Type B pancreatic cell (in vitro differentiated cells): ENCODE measurements at places on chromosomes 16 and 17.

DNA sequence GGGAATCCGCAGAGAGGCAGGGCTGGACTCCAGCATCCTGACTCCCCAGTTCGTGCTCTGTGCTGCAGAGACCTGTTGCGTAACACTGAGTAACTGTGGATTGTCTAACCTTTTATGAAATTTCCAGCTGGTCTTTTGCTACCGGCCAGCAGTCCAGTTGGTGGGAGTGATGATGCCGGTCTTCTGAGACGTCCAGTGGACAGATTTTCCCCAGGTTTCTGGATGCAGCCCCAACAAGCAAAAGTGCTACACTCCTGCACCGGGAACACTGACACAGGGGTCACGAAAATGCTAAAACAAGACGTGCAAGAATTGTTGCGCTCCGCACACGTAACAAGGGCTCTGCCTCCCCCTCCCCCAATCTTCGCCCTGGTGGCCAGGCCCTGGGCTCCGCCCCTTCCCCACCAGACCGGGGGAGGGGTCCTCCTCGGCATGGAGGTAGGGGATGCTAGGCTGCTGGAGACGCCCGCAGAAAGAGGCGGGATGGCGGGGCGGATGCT lies 701 bp upstream of the MRC2 start:
- peak; percentile 79 for DNase-seq
- H3K27me3 ChIP-seq = peaks cover 31% of the 10 kb centered on the region
- H3K4me1 ChIP-seq = peaks cover 20% of the 10 kb centered on the region

- H3K36me3 ChIP-seq = peaks cover 4% of the 10 kb centered on the region
- peak overlapping the region; percentile 96 for H3K4me3 ChIP-seq
- peaks cover 9% of the 10 kb centered on the region for H3K4me1 ChIP-seq
- DNase-seq = no peak
- no peaks in the 10 kb centered on the region for H3K27me3 ChIP-seq
Measured at GRCh38 chr16:5073279-5073629, 1.6 kb downstream of the ALG1 start.

GRCh38 chr17:40722241-40722640 lies 18.7 kb upstream of the KRT24 start:
- H3K4me1 ChIP-seq = no peaks in the 10 kb centered on the region
- no peak overlapping the region for H3K27ac ChIP-seq
- no peak overlapping the region for H3K4me3 ChIP-seq
- no peak for DNase-seq

DNA sequence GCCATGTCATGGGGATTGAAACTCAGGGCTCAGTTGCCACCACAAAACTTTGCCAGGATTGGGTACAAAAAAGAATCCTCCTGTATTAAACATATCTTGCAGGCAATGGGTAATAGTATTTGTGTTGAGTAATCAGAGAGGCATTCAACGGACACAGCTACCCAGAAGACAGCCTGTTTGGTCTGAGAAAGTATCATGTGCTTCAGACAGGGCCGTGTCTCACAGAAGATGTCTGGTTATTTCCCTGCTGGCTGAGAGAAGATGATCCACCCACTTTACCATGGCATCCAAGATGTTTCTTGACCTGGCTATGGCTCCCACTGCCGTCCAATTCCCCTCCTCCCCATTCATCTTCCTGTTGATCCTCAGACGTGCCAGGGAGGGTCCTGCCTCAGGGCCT lies 304.3 kb upstream of the XYLT1 start:
- DNase-seq = no peak
- no peaks in the 10 kb centered on the region for H3K36me3 ChIP-seq
- H3K4me3 ChIP-seq = no peak overlapping the region
- peaks cover 9% of the 10 kb centered on the region for H3K27me3 ChIP-seq
- no peaks in the 10 kb centered on the region for H3K4me1 ChIP-seq
- no peak overlapping the region for H3K27ac ChIP-seq

- H3K4me1 ChIP-seq = peaks cover 10% of the 10 kb centered on the region
- H3K36me3 ChIP-seq = no peaks in the 10 kb centered on the region
- no peak overlapping the region for H3K4me3 ChIP-seq
- no peak for DNase-seq
- H3K27ac ChIP-seq = peak overlapping the region; percentile 77
Measured at GRCh38 chr17:39671651-39672521, 3.6 kb downstream of the PNMT start.

DNA sequence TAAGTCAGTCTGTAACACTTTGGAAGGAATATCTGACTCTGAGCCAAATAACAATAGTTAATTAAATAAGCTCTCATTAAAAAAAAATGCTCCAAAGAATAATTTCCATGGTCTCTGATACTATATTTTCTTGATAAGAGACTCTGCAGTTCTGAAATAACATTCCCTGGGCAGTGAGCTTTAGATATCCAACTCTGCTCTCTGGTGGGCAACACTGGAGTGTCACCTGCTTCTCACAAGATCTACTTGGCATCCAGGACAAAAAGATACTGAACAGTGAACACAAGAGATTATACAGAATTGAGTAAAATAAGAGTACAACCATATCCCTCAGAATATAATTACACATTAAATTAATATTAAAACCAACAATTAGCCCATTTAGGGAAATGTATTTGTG lies 13.7 kb downstream of the BLMH start:
- no peaks in the 10 kb centered on the region for H3K4me1 ChIP-seq
- no peak for DNase-seq
- no peak overlapping the region for H3K4me3 ChIP-seq
- no peak overlapping the region for H3K27ac ChIP-seq
- H3K36me3 ChIP-seq = peaks cover 13% of the 10 kb centered on the region
- no peaks in the 10 kb centered on the region for H3K27me3 ChIP-seq

- H3K27ac ChIP-seq = no peak overlapping the region
- peaks cover 85% of the 10 kb centered on the region for H3K27me3 ChIP-seq
- no peaks in the 10 kb centered on the region for H3K36me3 ChIP-seq
- no peak for DNase-seq
- no peak overlapping the region for H3K4me3 ChIP-seq
- no peaks in the 10 kb centered on the region for H3K4me1 ChIP-seq
Measured at GRCh38 chr17:45787044-45787443, 2.9 kb downstream of the CRHR1 start.

- no peak overlapping the region for H3K4me3 ChIP-seq
- H3K36me3 ChIP-seq = peaks cover 19% of the 10 kb centered on the region
- DNase-seq = no peak
- H3K27ac ChIP-seq = no peak overlapping the region
Measured at GRCh38 chr16:89727406-89728120, 6.2 kb downstream of the ZNF276 start.
